Activated CD8-positive, alpha-beta memory T cell treated with anti-CD3 and anti-CD28 coated beads for 1 hour (primary cell): ENCODE measurements at places on chromosomes 4 and X.

DNA sequence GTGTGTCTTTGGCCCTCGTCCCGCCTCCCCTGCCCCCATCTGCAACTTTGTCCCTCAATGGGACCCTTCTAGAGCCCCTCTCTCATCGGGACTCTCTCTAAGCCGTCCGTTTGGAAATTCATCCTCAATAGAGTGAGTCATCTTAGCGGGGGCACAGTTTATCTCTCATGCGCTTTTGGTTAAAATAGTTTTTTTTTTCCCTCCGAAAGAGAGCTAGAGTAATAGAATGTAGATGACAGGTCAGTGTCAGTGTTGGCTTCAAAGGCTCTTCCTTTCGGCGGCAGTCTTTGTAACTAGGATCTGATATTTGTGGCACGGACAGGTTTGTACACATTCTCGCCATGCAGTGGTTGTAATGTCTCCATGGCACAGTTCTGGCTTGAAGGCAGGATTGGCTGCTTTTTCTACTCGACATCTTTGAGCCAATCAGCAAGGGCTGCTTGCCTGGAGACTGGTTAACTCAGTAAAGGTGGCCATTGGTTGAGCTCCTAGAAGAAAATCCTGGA lies 989 bp downstream of the N4BP2 start:
- peak; percentile 23 for DNase-seq

- no peak for DNase-seq
Measured at GRCh38 chr4:27176400-27176799, 315.8 kb downstream of the STIM2 start.

DNA sequence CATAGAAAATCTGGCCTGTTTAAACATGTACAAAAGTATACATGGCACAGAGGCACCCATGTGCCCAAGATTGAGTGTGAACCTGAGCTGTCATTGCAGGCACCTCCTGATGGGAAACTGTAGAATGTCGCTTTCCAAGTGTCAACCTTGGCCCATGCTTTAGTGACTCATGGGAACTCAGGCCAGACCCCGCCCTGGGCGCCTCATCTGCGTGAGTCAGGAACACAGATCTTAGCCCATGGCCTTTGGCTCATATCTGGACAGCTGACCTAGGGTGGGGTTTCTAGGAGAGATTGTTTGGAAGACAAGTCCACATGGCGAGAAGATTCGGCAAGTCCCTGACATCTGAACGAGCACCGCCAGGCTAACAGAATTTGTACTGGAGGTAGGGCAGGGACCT lies 50.0 kb downstream of the CYTL1 start:
- no peak for DNase-seq

- no peak for DNase-seq
Measured at GRCh38 chrX:13597874-13598273, 28.5 kb downstream of the EGFL6 start.

DNA sequence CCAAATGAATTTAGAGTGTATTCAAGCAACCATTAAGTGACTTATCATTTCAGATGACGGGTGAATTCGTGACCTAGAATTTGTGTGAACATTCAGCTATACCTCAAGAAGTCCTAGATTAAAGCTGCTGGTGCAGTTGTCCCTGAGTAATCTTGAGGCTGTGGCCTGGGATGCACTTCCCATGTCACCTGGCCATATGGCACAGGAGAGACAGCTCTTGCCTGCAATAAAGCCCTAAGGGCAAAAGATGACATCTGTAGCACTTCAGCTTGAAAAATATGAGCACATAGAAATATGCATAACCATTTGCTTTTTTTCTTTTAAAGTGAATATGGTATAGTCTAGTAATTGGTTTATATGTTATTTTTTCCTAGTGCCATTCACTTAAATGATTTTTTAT lies 125.8 kb downstream of the FHDC1 start:
- DNase-seq: no peak

DNA sequence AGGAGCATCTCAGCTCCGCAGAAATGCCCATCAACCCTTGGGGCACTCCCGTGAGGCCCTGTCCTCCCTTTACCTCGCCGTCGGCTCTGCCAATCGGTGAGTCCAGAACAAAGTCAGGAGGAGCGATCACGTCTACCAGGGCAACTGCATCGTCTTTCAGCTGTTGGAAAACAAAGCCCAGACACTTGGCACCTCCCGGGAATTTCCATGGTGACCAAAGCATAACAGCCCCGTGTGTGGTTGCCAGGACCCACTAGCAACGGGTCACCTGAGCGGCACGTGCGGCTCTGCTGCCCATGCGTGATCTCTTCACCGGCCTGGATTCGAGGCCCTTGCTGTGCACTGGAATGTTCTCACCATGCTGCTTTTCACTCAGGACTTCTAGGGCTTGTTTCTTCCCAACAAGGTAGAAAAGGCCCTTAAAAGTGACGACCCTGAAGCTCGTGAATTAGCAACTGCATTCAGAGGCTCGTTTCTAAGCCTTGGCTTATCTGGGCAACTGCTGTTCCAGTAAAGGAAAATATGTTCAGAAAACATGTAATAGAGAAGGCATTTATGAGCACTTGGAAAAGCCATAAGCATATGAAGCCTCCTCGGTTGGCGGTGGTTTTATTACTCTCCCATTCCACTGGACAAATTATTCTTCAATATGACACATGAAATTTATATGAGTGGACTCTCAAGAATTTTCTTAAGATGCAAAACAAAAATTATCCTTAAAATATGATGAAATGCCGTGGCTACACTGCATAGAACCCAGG lies 69.5 kb downstream of the ACOX3 start:
- no peak for DNase-seq

DNA sequence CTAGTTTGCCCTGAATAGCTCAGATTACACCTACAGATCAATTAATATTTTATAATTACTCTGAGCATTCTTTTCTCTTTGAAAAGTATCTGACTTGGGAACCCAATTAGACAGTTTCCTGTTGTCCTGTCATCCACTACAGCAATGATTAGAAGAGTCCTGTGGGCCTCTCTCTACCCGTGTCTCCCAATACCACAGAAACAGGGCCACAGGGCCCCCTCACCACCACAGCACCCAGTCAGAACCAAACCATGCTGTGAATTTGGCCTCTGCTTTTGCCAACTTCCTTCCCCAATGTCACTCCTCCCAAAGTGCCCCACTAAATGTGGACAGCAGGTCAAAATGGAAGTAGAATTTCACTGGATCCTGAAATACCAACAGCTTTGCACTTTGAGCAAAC lies 10.3 kb downstream of the USP46 start:
- DNase-seq: no peak

DNA sequence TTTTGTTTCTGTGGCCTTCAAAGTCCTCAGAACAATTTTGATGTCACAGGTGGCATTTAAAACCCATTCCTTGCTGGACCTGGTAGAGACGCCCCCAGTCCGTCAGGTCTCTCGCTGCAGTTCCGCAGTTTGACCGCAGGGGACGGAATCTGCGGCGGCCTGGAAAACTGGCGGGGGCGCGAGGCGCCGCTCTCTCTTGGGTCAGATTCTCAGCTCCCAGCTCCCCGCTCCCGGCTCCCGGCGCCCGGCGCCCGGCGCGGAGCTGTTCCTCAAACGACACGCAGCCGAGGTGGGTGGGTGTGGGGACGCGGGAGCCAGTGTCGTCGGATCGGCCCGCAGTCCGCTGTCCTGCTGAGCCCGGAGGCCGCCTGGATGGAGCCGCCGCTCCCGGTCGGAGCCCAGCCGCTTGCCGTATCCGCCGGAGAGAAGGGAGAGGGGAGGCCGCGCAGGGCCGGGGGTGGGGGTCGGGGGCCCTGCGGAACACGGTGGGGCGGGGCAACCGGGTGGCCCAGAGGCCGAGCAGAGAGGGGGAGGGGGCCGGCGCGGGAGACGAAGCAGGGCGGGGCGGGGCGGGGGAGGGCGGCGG lies at the start of gene OCRL:
Gene OCRL, plus strand, starts transcription at position 192 of the 586 bp plus-strand sequence. Its CDS starts 181 bp downstream, at position 373.
- DNase-seq: no peak

GRCh38 chr4:114921790-114922591 lies 191.4 kb downstream of the NDST4 start:
- no peak for DNase-seq

- DNase-seq: no peak
Measured at GRCh38 chr4:147864607-147865006, 132.7 kb downstream of the ARHGAP10 start.
